ENCODE measurements at places on chromosomes 13 and 19. TPM values are rescaled to one million over a fixed set of nuclear protein-coding genes. Genes with fewer than 3 reads are reported as not detected.
A peak's percentile ranks its signal among the peaks of the same experiment; 100 is the strongest.

DCLK1 gene
- polyA plus RNA-seq, result not detected

ATP7B gene
- polyA plus RNA-seq, result 0.22 TPM

- no peaks in the 10 kb centered on the region for H3K4me1 ChIP-seq
- H3K27ac ChIP-seq, result no peak overlapping the region
- no peak overlapping the region for H3K4me3 ChIP-seq
- DNase-seq, result peak; percentile 31
- no peaks in the 10 kb centered on the region for H3K27me3 ChIP-seq
Observed at GRCh38 chr19:45632468-45633196, 6.6 kb downstream of the EML2 start.

- no peak overlapping the region for H3K4me3 ChIP-seq
- H3K27me3 ChIP-seq, result peaks cover 3% of the 10 kb centered on the region
- no peaks in the 10 kb centered on the region for H3K36me3 ChIP-seq
- H3K4me1 ChIP-seq, result no peaks in the 10 kb centered on the region
- peak; percentile 47 for DNase-seq
- H3K27ac ChIP-seq, result no peak overlapping the region
Observed at GRCh38 chr13:26707122-26708006, 53.2 kb downstream of the GPR12 start.

Data from B cell (primary cell).